ENCODE measurements at places on chromosomes 7 and 10. TPM values are rescaled to one million over a fixed set of nuclear protein-coding genes. Genes with fewer than 3 reads are reported as not detected.

GRCh38 chr10:27285093-27285492 lies 44.5 kb upstream of the ACBD5 start:
- no peaks in the 10 kb centered on the region for H3K4me1 ChIP-seq
- no peaks in the 10 kb centered on the region for H3K36me3 ChIP-seq
- H3K27ac ChIP-seq: no peak overlapping the region
- DNase-seq: peak; percentile 0
- H3K4me3 ChIP-seq: no peak overlapping the region

DNA sequence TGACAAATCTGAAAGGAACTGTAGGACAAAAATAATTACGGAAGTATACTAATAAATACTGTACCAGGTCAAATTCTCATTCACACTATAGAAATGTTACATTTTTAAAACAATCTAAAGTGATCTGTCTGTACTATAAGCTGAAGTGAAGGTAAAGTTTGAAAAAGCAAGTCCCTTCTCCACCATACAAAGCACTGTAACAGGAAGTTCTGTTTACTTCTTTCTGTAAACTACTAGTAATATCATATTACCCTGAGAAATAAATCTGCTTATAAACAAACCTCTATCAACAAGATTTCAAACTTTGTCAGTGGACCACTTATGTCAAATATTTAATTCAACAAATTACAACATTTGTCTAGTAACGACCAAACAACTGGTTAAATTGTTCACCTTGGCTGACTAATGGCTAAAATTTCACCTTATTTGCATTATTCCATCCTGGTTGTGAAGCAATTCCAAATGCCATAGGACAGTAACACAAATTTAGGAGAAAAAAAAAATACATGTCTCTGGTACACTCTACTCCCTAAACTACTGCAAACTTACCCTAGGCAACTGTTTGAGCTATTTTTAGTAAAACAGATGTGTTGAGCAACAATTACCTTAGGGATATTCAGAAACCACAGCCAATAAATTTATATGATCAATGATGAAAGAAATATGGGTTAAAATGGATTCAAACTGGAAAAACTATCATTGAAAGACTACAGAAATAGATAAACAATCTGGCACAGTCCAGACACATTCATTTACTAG lies 126.0 kb downstream of the NRBF2 start:
- no peak overlapping the region for H3K27ac ChIP-seq
- no peak for DNase-seq
- H3K4me1 ChIP-seq: peaks cover 4% of the 10 kb centered on the region
- H3K27me3 ChIP-seq: no peaks in the 10 kb centered on the region

DNA sequence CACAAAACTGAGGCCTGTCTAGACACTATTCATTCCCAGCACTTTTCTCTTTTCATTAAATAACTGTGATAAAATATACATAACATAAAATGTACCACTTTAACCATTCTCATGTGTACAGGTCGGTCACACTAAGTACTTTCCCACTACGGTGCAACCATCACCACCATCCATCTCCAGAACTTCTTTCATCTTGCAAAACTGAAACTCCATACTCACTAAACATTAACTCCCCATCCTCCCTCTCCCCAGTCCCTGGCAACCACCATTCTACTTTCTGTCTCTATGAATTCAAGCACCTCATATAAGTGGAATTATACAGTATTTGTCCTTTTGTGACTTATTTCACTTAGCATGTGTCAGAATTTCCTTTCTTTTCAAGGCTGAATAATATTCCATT lies 53.0 kb downstream of the ARHGAP12 start:
- no peak for DNase-seq
- H3K27ac ChIP-seq: no peak overlapping the region
- H3K36me3 ChIP-seq: no peaks in the 10 kb centered on the region
- no peaks in the 10 kb centered on the region for H3K27me3 ChIP-seq
- H3K4me3 ChIP-seq: no peak overlapping the region
- H3K4me1 ChIP-seq: no peaks in the 10 kb centered on the region

DNA sequence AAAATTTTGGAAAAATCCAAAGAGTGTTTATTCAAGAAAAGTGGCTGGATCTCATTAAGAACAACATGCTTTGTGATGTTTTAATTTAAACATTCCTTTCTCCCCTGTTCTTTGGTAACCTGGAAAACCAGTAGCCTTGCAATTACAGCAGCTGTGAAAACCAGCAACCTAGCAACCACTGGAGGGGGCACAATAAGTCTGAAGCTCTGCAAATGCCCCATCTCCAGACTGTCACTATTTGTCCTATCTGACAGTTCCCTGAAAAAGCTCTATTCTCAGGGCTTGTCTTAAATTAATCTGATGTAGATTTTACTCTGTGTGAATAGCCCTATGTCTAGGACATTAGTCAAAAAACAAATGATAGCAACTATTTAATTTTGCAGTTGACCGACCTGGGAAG lies 137.6 kb upstream of the THSD7A start:
- H3K4me1 ChIP-seq: no peaks in the 10 kb centered on the region
- no peaks in the 10 kb centered on the region for H3K36me3 ChIP-seq
- no peak for DNase-seq
- H3K27ac ChIP-seq: no peak overlapping the region
- H3K4me3 ChIP-seq: no peak overlapping the region

DNA sequence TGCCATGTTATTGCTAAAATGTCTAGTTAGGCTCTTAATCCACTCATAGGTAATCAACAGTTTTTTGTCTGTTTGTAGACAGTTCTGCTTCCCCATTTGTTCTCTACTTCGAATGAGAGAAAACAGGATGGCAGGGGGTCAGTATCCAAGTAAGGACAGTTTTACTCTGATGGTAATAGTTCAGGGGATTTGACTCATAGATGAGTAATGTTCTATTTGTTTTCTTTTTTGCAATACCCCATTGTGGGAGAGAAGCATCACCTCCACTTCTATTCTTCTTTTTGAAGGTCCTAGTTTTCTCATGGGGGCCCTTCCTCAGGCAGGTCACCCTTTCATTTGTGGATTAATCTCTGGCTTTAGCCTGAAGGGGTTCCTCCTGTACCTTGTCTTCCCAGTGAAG lies 13.9 kb downstream of the PCLO start:
- DNase-seq: peak; percentile 54
- H3K27me3 ChIP-seq: no peaks in the 10 kb centered on the region
- no peaks in the 10 kb centered on the region for H3K36me3 ChIP-seq
- H3K4me1 ChIP-seq: peaks cover 5% of the 10 kb centered on the region

DNA sequence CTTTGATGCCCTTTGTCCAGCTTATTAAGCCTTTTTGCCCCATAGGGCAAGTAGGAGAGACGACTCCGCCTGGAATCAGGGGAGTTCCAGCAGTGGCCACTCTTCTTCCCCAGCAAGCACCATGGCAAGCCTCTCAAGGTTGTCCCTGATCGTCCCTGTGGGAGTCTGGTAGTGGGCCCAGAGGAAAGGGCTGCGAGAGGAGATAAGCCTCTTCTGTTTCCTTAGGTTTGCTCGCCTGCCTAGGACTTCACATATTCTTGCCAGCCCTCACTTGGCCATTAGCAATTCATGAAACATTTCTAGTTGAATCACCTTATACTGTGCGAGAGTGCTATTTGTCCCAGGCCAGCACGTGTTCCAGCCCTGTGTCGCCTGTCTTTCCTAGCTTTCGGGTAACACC lies 47.8 kb upstream of the CPN1 start:
- H3K27me3 ChIP-seq: no peaks in the 10 kb centered on the region
- no peak overlapping the region for H3K4me3 ChIP-seq
- no peak overlapping the region for H3K27ac ChIP-seq

GRCh38 chr7:1481300-1481699 lies 22.0 kb upstream of the MICALL2 start:
- H3K27ac ChIP-seq: no peak overlapping the region
- H3K4me3 ChIP-seq: no peak overlapping the region
- no peaks in the 10 kb centered on the region for H3K4me1 ChIP-seq
- no peak for DNase-seq
- H3K27me3 ChIP-seq: no peaks in the 10 kb centered on the region

- DNase-seq: no peak
- no peak overlapping the region for H3K4me3 ChIP-seq
- H3K27me3 ChIP-seq: no peaks in the 10 kb centered on the region
- no peak overlapping the region for H3K27ac ChIP-seq
Observed at GRCh38 chr10:89665302-89665701, 20.3 kb upstream of the PANK1 start.

DNA sequence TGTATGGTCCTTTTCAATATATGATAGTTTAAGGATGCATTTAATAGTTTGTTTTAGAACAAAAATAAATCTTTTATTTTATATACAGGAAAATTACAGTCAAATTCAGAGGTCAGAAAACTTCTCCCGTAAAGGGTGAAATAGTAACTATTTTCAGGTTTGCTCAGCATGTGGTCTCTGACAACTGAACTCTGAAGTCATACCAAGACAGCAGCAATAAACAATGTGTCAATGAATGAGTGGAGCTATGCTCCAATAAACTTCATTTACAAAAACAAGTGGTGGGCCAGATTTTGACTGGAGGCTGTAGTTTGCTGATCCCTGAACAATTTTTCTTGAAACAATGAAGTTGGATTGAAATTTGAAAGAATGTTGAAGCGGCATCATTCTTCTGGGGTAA lies 123.6 kb downstream of the ZNF248 start:
- H3K4me1 ChIP-seq: no peaks in the 10 kb centered on the region
- no peak overlapping the region for H3K4me3 ChIP-seq
- H3K27me3 ChIP-seq: no peaks in the 10 kb centered on the region
- DNase-seq: no peak

- H3K36me3 ChIP-seq: no peaks in the 10 kb centered on the region
- H3K4me1 ChIP-seq: no peaks in the 10 kb centered on the region
- no peak overlapping the region for H3K27ac ChIP-seq
- no peak overlapping the region for H3K4me3 ChIP-seq
- H3K27me3 ChIP-seq: no peaks in the 10 kb centered on the region
- no peak for DNase-seq
Observed at GRCh38 chr7:4257146-4258111, 424.7 kb upstream of the FOXK1 start.

DNA sequence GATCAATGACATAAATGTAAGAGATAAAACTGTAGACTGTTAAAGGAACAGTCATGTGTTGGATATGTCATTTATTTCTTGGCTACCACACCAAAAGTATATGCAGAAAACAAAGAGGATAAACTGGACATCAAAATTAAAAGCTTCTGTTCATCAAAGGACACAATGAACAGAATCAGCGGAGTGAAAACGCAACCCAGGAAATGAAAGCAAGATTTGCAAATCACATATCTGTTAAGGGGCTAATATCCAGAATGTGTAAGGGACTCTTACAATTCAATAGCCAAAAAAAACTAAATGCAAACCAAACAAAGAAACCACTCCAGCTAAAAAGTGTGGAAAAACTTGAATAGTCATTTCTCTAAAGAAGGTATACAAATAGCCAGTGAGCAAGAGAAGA lies 164.3 kb downstream of the ZMYND11 start:
- H3K27ac ChIP-seq: no peak overlapping the region
- H3K36me3 ChIP-seq: peaks cover 8% of the 10 kb centered on the region
- H3K4me3 ChIP-seq: no peak overlapping the region
- DNase-seq: no peak
- H3K27me3 ChIP-seq: no peaks in the 10 kb centered on the region

DNA sequence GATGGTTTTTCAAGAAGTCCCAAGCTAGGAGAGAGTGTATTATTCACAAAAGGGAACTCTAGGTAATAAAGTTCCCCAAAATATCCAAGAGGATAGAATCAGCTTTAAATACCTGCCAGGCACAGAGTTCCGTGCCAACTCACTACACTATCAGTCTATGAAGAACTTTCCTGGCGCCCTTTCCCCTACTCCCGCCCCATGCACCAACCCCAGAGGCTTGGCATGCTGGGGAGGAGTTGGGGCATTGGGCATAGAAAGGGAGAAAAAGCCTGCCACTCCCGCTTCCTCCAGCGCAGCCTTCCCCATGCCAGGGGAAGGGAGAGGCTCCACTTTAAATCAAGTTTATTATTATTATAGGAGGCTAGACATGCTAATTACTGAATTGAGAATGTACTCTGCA lies 54.9 kb downstream of the ZNF800 start:
- no peak overlapping the region for H3K4me3 ChIP-seq
- no peak for DNase-seq
- H3K27me3 ChIP-seq: no peaks in the 10 kb centered on the region
- no peak overlapping the region for H3K27ac ChIP-seq

DNA sequence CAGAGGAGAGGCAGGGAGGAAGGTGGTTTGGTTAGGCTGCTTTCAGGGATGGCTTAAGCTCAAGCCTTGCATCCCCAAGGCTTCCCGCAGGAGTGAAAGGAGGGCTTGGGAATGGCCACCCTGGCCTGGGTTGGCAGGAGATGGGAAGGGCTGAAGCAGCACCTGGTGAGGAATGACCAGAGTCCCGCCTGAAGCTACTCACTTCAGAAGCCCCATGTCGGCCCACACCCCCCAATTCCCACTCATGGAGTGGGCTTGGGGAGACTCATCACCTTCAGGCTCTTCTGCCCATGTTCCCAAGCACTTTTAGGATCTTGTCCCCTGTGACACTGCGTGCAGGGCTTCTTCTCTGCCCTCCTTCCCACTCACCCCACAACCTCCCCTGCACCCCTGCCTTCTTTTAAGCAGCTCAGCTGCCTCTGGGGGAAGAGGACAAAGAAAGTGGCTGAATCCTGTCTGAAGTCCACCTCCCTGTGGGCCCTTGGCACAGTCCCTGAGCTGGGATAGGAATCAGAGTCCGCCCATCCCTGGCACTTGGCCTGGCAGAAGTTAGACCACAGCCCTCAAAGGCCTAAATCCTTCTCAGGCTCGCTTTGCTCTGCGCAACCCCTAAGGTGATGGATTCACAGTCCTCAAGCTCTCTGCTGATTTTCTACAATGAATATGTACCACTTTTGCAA lies 16.5 kb downstream of the RGR start:
- DNase-seq: no peak
- no peak overlapping the region for H3K4me3 ChIP-seq
- H3K27ac ChIP-seq: no peak overlapping the region
- no peaks in the 10 kb centered on the region for H3K36me3 ChIP-seq

- H3K27ac ChIP-seq: no peak overlapping the region
- H3K36me3 ChIP-seq: no peaks in the 10 kb centered on the region
- no peak for DNase-seq
- H3K4me1 ChIP-seq: no peaks in the 10 kb centered on the region
- peaks cover 6% of the 10 kb centered on the region for H3K27me3 ChIP-seq
Observed at GRCh38 chr10:69496352-69497230, 45.3 kb downstream of the TSPAN15 start.

GRCh38 chr7:874031-874749 lies 2.2 kb upstream of the GET4 start:
- H3K27ac ChIP-seq: no peak overlapping the region
- no peaks in the 10 kb centered on the region for H3K4me1 ChIP-seq
- H3K27me3 ChIP-seq: no peaks in the 10 kb centered on the region
- H3K4me3 ChIP-seq: no peak overlapping the region
- no peak for DNase-seq

Gene FUOM
- 28.8 TPM for total RNA-seq

Gene FKBP9
- 199 TPM for total RNA-seq

Gene PRPF18
- 21.0 TPM for total RNA-seq

Gene CUZD1
- 0.17 TPM for total RNA-seq

Gene WDR86
- 2.5 TPM for total RNA-seq

Gene GALNT17
- 7.8 TPM for total RNA-seq

Gene OPALIN
- total RNA-seq: not detected

Gene MUC3A
- total RNA-seq: 0.61 TPM

Gene CTAGE4
- 1.4 TPM for total RNA-seq

Gene KIF5B
- 170 TPM for total RNA-seq

Gene FAM13C
- 8.7 TPM for total RNA-seq

All from astrocyte (in vitro differentiated cells and primary cell).